ENCODE measurements at places on chromosomes 1 and 21.

- no peak for DNase-seq
Measured at GRCh38 chr1:233656687-233657086, 42.8 kb downstream of the KCNK1 start.

GRCh38 chr1:14746393-14746792, 147.9 kb downstream of the KAZN start:
- DNase-seq = no peak

DNA sequence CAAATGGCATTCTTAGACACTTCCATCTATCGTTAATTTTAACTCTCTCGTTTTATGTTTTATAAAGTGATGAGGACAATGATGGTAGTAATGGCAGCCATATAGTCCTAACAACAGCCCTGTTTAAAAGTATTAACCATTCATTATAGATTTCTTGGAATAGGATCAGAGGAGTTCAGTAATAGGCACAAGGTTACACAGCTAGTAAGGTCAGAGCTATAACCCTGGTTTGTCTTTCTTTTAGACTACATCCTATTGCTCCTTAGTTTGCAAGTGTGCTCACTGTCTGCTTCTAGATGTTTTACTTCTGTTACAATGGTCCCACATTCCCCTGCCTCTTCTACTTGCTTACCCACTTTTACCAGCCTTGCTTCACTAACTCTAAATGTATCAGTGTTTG, 50.9 kb downstream of the TLCD4 start:
- DNase-seq = no peak

GRCh38 chr1:94669198-94669597, 127.6 kb upstream of the F3 start:
- DNase-seq = no peak

DNA sequence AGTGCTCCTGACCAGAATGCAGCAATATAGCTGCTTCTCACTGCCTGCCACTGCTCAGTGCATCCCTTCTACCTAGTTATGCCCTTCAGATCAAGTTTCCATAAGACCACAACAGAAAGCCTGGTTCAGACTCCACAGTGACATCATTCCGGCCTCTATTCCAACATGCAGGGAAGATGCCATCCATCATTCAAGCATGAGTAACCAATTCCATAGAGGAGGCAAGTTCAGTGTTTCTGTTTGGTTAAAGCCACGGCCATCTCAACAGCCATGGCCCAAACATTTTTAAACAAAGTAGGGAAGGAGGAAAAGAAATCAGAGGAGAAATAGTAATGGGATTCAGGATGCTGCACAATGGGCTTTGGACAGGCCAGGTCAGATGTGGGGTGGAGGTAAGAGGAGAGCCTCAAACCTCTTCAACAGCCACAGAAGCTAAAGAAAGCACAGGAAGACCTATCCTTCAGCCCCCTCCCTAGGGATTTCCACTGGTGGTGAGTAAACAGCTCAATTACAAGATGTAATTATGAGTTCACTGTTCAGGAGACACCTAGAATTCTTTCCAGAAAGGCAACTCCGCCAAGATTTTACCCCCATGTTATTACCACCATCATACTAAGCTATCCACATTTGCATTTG, 484.9 kb downstream of the SETD4 start:
- no peak for DNase-seq

DNA sequence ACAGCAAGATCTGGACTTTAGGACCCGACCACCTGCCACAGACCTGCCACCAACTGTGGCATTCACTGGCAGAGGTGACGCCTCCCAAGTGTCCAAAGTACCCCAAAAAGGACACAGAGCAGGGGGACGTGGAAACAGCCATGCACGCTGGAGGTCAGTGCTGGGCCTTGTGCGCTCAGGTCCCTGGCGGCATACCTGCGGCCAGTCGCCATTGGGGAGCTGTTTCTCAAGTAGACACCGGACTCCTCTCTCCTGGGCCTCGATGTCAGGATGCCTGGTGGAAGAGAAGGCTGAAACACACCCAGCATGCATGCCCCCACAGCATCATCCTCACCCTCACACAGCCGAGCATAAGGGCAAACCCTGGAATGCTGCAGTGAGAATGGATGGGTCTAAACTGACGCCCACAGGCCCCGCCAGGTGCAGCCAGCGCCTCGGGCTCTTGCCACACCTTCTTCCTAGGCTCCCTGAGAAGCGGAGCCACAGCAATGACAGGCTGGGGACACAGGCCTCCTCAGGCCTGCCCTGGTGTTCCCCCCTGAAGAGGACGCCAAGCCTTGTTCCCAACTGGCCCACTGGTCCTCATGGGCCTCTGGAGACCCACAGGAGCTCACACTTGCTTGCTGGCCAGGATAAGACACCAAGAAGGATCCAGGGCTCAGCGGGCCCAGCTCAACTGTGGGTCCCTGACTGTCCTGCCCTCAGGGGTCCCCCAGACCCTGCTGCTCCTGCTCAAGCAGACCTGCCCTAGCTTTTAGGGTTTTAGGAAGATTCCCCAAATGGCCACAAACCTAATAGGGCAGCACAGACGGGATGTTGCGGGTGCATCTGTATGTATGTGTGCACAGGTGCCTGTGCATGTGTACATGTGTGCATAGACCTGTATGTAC, 7.7 kb upstream of the SPATC1L start:
- no peak for DNase-seq

DNA sequence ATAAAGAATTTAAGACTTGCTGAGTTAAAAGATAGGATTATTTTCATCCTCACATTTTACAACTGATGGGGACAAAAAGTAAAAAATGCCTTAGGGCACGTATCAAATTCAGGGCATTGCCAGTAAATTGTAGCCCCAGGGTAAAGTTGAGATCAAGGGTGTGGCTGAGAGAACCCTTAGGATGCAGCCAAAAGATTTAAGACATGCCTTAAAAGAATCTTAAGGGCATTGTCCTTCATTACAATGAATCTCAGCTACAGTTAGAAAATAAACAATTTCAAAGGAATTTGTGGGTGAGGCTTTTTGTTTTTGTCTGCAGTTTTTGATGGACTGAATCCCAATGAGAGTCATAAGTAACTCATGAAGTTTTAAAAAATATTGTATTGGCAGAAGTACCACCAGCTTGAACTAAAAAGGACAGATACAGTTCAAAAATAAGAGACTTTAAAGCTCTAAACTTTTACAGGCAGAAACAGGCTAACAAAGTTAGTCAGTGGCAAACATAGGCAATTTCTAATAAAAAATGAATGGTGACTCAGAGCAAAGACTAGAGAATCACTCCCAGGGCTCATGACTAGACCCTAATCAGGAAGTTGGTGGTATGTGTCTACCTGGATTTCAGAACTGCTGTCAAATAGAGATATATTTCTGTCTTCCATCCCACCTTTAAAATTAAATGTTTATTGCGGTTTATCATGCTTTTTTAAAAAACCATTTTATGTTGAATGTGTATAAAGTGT, 165.1 kb upstream of the SNX7 start:
- DNase-seq = no peak

- DNase-seq = no peak
Measured at GRCh38 chr1:162670928-162671663, 38.8 kb downstream of the DDR2 start.

GRCh38 chr1:54248966-54249365, 49.0 kb downstream of the MRPL37 start:
- DNase-seq = no peak

GRCh38 chr21:44000360-44000759, 11.7 kb upstream of the TRAPPC10 start:
- no peak for DNase-seq

GRCh38 chr1:2060535-2060934, 10.3 kb downstream of the PRKCZ start:
- no peak for DNase-seq

GRCh38 chr21:15967661-15968060, 237.9 kb downstream of the USP25 start:
- no peak for DNase-seq

GRCh38 chr1:182092336-182092735, 30.8 kb upstream of the ZNF648 start:
- DNase-seq = no peak

DNA sequence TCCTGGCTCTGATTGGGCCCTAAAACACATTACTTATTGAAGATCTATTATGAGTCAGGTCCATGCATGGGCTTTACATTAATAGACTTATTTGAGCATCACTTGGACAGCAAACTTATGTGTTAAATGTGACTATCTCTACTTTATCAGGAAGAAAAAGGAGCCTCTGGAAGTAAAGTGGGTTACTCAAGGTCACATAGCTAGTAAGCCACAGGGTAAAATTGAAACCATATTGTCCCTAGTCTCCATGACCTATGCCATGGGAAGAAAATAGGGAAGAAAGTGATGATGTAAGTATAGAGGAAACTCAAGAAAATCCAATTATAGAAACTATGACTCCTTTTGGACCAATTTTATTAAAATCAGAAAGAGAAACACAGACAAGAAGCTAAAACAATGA, 555.3 kb downstream of the NUF2 start:
- DNase-seq = no peak

DNA sequence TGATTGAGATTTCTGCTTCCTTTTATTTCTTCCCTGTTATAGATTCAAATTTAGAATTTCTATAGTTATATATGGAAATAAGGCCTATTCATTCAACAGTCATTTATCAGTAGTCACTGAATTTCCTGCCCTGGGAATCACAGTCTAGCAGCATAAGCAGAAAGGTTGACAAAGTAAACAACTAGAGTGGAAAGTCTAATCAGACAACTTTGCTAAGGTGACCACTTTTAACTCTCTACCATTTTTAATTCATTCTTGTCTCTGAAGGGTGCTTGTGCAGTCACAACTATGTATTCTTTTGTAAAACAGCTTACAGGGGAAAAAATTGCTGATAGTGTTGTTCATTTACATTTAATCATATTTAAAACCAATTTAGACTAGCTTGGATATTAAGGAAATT, 66.1 kb upstream of the PLA2G4A start:
- no peak for DNase-seq

GRCh38 chr21:34320011-34320410, 43.8 kb upstream of the KCNE2 start:
- DNase-seq = no peak

GRCh38 chr1:38559446-38560165, 300.0 kb downstream of the RRAGC start:
- DNase-seq = no peak

DNA sequence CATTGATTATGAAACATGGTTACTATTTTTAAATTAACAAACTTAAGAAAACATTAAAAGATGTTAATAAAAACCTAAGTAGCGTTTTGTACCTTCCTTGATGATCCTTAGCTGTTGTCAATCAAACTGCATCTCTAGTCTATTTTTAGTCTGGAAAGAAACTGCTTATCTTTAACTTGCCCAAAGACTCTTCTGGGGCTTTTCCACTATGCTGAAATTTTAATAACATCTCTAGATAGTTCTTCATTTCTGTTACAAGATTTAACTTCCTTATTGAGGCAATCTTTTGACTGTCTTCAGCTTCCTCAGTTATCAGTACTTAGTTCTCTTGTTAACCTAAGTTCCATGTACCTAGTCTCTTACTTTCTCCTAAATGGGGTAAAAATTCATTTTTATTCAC, 135.9 kb upstream of the HMCN1 start:
- no peak for DNase-seq

GRCh38 chr1:170864238-170864637, 71.1 kb upstream of the MROH9 start:
- DNase-seq = no peak

DNA sequence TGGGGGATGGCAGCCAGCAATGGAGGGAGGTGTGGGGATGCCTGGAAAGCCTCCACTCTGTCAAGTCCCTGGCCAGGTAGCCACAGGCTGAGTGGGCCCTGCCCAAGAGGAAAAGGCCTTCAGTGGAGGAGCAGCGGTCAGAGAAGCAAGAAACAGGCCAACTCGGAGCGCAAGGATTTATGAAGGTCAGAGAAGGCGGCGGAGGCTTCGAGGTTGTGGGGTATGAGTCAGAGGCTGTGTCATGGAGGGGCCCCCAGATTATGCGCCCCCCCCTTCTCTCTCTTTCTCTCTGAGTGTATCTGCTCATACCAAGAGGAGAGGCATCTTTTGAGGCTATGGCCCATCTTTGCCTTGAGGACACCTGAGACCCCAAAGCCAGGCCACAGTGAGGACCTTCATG, 99.5 kb downstream of the CASZ1 start:
- no peak for DNase-seq

- DNase-seq = no peak
Measured at GRCh38 chr1:163172596-163172995, 30.1 kb downstream of the RGS5 start.

DNA sequence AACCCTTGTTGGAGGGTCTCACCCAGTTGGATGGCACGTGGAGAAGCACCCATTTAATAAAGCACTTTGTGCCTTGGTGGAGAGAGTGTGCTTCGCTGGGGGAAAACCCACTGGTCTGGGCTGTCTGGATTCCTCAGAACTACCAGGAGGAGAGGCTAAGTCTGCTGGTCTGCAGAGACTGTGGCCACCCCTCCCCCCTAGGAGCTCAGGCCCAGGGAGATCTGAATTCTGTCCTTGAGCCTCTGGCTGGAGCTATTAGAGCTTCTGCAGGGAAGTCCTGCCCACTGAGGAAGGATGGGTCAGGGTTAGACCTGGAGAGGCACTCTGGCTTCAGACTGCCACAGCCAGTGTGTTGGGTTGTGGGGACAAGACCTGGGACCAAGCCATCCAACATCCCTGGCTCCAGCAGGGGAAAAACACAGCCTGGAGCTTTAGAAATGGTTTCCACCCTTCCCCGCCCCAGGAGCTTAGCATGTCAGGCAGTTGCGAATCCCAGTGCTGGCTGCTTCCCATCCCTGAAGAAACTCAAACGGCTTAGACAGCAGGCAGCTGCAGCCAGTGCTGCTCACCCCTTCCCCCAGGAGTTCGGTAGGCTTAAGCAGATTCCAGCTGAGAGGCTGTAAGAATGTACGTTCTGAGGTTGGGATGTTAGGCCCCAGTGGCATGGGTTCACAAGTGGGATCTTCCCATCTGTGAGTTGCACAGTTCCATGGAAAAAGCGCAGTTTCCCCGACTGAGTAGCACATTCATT, 288.3 kb downstream of the TGFB2 start:
- DNase-seq = no peak

All from NCI-H1105 (cell line).